ENCODE measurements at places on chromosomes 4 and X.

DNA sequence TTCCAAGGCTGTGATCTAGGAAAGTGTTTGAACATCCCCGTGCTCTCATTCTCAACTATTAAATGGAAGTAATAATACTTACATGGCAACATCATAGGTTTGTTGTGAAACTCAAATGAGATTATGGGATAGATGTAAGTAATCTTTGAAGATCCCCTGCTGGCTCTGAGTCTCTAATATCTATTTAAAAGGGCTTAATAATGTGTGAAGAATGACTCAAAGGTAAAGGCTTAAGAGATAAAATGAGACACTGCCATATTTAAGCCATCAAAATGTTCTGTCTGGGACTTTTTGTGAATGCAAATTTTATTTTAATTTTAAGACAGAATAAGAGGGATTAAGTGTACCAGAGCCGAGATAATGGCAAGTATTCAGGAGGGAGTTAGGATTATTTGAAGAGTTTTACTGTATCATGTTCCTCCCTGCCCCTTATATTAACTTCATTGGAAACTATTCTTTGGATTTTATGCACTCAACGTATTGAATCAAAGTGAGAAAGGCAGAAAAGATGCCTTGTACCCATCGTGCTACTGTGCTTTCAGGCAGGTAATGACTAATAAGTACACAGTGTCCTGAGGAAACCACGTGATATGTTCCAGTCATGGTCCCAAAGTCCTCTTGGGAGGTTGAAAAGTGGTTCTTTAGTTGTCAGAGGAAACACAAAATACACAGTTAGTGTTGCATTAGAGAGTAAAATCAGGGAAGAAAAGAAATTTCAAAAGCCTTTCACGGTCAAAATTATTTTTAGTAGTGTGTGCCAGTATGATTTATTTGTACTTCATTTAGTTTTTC lies 192.4 kb downstream of the RBM46 start:
- no peak for DNase-seq

DNA sequence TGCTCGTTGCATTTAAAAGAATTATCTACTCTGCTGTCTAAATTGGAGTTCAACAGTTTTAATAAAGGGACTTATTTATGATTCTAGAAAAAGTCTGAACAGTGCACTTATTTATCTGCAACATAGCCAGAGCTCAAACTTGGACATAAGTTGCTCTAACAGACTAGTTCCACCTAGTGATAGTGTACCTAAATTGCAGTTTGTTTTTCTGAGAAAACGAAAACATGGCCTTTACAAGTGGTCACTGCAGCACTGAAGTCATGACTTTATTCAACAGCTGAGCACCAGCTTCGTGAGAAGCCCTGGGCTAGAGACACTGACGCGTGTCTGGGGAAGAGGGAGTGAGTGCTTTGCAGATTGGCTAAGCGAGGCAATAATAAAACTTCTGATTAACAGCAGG lies 77.3 kb upstream of the IGSF1 start:
- DNase-seq: no peak

DNA sequence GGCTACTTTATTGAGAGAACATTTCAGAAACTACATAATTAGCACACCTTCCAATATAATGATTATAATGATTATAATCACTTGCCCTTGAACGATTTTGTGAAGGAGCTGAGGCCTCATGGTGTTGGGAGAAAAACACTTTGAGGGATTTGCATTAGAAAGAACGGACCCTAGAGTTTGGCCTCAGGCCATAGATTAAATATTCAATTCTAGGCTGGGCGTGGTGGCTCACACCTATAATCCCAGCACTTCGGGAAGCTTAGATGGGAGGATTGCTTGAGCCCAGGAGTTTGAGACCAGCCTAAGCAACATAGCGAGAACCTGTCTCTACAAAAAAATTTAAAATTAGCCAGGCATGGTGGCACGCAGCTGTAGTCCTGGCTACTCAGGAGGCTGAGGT lies 12.9 kb upstream of the PRKG2 start:
- DNase-seq: no peak

- DNase-seq: no peak
These were observed 206.6 kb downstream of the ADGRL3 start for GRCh38 chr4:61406677-61407076.

GRCh38 chrX:16075087-16075486 lies 48.3 kb upstream of the GRPR start:
- DNase-seq: no peak

DNA sequence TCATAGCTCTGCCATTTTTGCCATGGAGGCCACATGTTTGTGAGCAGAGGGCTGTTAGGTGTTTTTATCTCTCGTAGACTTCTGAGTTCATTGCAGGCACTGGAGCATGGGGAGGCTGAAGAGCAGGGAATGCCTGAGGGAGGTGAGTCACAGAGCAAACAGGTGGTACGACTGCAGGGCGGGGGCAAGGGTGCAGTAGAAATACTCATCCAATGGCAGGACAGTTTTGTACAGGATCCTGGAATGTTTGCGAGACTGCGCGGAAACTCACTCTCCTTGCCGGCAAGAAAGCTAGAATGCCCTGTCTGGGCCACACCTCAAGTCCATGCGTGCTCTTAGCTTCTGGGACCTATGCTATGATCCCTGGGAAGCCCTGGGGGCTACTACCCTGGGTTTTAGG lies 20.0 kb upstream of the VCX2 start:
- no peak for DNase-seq

DNA sequence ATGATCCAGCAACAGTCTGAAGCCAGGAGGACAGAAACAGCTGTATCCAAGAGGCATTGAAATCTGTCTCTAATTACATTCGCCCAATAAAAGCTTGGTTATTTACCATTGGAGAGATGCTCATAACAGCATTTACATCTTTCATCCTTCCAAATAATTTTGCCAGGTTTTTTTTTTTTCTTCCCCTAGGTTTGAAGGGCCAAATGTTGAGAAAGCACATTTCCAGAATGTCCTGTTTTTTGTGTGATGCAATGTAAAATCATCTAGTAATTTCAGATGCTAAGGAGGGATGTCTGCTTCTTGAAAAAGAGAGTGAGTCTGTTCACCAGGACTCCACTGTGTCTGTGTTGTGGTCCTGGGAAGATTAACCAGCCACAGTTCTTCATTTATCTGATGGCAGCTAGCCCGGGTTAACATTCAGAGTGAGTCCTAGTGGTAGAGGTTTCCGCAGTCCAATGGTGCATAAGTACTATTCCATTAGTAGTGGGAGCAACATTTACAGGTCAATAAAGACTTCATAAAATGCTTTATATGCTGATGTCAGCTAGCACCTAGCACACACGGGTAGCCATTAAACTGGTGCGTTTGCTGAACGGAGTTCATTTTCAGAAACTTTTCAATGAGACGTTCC lies 406.8 kb downstream of the STIM2 start:
- no peak for DNase-seq

DNA sequence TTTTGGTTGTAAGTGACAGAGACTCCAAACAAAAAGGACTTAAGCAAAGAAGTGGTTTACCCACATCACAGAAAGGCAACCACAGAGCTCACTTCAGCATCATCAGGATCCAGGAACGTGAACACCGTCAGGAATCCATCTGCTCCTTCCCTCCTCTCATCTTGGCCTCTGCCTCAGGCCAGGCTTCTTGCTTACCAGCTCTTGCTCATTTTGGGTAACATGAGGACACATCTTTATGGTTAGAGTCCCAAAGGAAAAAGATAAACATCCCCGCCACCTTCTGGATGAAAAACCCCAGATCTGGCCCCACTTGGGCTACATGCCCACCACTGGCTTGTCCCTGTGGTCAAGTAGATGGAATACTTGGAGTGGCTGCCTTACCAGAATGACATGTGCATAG lies 176.8 kb upstream of the RPL34 start:
- no peak for DNase-seq

DNA sequence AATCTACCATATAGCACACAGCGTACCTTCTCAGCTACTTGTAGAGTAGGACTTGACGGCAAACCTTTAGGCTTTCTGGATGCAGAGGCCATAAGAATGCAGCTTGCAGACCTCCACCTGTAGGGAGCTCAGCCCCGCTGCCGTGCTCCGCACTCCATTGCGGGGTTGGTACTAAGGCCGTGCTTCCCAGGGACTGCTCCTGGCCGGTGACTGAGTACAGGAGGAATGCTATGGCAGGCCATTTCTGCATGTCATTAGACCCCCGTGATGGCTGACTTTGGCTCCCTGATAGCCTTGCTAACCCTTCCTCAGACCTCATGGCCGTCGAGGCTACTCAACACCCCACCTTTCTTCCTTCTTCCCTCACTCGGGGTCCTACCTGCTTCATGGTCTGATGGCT lies 26.4 kb downstream of the TIGD2 start:
- no peak for DNase-seq

GRCh38 chrX:115233497-115234455 lies at the start of gene LRCH2:
Gene LRCH2 (minus strand): TSS chrX:115234096. CDS start chrX:115234041, 55 bp downstream.
- no peak for DNase-seq

DNA sequence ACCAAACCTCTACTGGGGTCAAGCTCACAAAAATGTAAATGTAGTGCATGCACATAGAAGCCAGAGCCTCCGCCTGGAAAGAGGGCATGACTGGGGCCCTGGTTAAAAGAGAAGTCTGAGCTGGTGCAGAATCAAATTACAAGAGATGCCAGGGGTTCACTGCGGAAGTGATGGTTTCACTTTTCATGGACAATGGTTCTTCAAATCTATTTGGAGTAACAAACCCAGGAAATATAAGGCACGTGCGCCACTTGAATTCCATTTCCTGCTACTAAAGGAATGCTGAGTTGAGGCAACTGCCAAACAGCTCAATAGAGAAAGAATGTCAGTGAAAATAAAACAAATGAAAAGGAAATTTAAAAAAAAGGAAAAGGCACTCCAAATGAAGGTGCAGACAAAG lies 79.8 kb downstream of the FUNDC1 start:
- DNase-seq: no peak

GRCh38 chr4:140162596-140162995 lies 8.6 kb upstream of the MAML3 start:
- no peak for DNase-seq

- DNase-seq: no peak
These were observed 359.0 kb upstream of the MAGEB16 start for GRCh38 chrX:35439034-35439660.

GRCh38 chr4:85476381-85476780 lies 1.4 kb downstream of the ARHGAP24 start:
- no peak for DNase-seq

GRCh38 chrX:17654116-17654515 lies 83.2 kb upstream of the SCML1 start:
- DNase-seq: no peak

DNA sequence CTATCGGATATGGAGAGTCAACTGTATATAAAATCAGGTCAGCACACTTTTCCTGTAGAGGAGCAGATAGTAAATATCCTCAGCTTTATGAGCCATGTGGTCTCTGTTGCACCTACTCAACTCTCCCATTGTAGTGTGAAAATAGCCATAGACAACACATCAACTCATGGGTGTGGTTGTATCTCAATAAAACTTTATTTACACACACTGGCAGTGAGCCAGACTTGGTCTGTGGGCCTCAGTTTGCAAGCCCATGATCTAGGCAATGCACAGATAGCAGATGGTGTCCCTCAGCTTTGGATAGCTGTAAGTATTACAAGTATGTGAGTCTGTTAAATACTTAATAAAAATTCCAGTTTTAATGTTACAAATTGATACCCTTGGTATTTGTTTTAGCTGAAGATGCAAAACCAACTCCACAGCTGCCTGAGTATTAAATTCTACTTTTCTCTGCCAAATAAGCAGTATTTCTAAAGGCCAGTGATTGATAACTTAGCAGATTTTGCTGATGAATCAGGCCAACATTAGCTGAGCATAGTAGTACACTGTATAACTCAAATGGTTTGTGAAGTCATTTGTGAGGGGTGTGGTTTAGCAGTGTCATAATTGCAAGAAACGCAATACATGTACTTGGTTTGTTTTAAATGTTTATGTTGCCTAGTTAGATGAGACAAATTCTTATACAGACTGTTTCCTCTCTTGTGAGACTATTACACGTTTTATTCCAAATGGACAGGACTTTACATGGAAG lies 87.3 kb downstream of the GPR143 start:
- no peak for DNase-seq

DNA sequence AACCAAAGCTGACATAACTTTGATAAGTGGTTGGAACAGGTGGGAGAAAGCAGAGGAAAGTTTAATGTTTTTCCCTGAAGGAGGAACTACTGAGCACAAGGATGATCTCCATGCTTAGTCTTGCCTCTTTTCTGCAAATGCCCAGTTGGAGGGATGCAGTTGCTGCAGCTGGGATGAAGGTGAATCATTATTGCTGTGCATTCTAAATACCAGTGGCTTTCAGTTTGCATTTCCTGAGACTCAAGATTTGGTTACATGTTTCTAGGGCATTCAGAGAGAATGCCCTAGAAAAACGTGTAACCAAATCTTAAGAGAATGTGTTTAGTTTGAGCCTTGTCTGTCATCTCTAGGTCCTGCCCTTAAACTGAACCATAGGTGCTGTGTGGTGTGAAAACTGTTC lies 42.2 kb downstream of the METTL14 start:
- no peak for DNase-seq

DNA sequence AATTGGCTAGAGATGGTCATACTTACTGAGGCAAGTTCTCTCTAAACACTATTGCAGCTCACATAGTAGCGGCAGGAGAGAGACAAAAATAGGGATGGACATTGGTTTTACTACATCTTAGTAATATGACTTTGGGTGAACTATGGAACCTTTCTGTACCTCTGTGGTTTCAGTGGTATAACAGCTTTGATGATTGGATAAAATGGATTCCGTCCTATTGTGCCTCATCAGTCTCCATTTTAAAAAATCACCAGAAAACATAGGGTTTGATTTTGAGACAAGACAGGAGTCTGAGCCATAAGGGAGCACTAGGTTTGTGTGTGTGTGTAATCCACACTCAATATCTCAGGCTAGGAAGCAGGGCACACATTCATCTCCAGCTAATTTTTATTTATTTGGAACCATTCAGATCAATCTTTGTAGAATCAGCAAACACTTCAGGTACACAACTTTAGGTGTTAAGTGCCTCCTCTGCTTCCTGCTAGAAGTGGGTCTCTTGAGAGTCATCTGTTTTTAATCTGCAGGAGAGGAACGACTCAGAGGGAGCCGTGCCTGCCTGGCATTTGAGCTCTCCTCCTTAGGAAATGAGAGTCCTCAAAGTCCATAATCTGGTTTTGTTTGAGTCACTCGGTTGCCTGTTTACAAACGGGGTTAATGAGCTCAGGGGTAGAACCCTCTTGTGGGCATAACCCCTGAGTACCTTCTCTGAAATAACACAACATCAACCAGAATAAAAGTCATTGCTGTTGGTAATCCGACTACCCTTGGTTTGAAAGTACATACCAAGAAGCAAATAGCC lies 238.5 kb upstream of the BOD1L1 start:
- no peak for DNase-seq

DNA sequence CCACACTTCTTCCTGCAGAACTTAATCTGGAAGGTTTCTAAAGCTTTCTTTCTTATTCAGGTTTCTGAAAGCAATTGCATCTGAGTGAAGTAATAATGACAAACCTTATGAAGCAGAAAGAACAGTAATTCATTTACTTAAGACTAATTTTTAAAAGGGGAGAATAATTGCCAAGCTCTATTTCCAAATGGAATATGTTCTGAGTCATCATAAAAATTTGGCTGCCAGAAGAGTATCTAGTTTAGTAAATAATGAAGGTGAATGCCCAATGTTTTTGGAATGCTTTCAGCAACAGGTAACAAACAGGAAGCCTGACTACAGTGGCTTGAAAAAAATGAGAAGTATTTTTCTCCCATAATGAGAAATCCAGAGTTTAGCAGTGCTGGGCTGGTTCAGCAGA lies 227.3 kb upstream of the TET2 start:
- no peak for DNase-seq

All from GM18507 (cell line).